ENCODE measurements at places on chromosomes 11 and 22. TPM values are rescaled to one million over a fixed set of nuclear protein-coding genes. Genes with fewer than 3 reads are reported as not detected.

- no peaks in the 10 kb centered on the region for H3K4me1 ChIP-seq
- DNase-seq: peak; percentile 67
- H3K27ac ChIP-seq: peak overlapping the region; percentile 41
- no peaks in the 10 kb centered on the region for H3K36me3 ChIP-seq
These were observed 1.1 kb upstream of the CEND1 start for GRCh38 chr11:790721-791564.

DNA sequence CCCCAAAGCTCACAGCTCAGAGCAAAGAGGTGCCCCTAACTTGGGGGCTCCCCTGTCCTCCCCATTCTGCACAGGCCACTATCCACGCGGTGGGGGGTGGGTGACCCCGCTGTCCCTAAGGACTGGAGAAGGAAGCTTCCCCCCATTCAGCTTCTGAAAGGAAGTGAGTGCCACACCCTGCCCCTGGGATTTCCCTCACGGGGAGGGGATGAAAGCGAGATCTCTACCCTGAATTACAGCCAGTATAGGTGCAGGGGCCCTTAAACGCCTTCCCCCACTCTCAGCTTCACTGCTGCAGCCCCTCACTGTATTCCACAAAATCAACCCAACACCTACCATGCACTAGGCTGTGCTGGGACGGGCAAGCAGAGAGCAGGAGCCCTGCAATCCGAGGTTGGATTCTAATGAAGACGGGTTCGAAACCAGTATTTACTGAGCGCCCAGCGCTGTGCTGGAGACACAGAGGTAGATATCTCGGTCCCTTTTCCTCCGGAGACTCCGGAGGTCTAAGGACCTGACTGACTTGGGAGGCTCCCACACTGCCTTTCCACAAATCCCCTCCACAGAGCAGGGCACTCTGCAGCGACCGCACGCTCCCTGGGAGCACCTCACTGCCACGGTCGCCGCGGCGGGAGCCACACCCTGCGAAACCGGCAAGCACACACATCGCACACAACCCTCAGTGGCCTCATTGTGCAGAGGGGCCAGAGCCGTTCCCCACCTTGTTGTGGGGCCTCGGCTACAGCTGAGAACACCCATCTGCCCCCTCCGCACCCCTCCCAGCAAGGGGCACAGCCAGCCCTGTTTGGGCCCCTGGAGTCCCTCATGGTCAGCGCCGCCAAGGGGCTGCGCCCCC lies 1.8 kb downstream of the AHNAK start:
- H3K4me3 ChIP-seq: peak overlapping the region; percentile 98
- H3K27ac ChIP-seq: peak overlapping the region; percentile 82
- DNase-seq: no peak
- no peaks in the 10 kb centered on the region for H3K27me3 ChIP-seq
- H3K36me3 ChIP-seq: no peaks in the 10 kb centered on the region

NXPE2 gene
- not detected for polyA plus RNA-seq

ACR gene
- 0.15 TPM for polyA plus RNA-seq

- DNase-seq: no peak
- H3K4me1 ChIP-seq: peaks cover 18% of the 10 kb centered on the region
- no peaks in the 10 kb centered on the region for H3K36me3 ChIP-seq
- H3K4me3 ChIP-seq: no peak overlapping the region
- no peaks in the 10 kb centered on the region for H3K27me3 ChIP-seq
These were observed 261.4 kb downstream of the DDX10 start for GRCh38 chr11:108926171-108926840.

Measured in SK-N-SH (cell line).